ENCODE measurements at places on chromosomes 12 and 14. TPM values are rescaled to one million over a fixed set of nuclear protein-coding genes. Genes with fewer than 3 reads are reported as not detected.

The BCL11B gene
- 1.1 TPM for total RNA-seq

The RND1 gene
- total RNA-seq = 2.2 TPM

The LRRC74A gene
- not detected for total RNA-seq

DNA sequence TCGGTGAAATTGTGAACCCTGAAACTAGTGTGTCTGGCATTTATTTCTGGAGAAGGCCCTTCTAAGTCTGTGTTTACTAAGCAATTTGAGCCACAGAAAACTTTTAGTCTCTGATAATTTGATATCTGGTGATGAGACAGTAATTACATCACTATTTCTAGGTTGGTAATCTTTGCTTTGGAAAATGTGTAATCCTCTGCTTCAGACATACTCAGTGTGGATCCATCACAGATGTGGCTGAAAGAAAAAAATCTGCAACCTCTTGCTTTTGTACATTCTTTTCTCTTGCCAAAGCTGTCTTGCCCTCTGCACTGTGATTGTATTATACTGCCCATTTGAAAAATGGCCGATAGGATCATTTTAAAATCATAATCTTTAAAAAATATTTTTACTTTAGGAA is 78.1 kb downstream of the PELI2 start:
- peak; percentile 44 for DNase-seq

DNA sequence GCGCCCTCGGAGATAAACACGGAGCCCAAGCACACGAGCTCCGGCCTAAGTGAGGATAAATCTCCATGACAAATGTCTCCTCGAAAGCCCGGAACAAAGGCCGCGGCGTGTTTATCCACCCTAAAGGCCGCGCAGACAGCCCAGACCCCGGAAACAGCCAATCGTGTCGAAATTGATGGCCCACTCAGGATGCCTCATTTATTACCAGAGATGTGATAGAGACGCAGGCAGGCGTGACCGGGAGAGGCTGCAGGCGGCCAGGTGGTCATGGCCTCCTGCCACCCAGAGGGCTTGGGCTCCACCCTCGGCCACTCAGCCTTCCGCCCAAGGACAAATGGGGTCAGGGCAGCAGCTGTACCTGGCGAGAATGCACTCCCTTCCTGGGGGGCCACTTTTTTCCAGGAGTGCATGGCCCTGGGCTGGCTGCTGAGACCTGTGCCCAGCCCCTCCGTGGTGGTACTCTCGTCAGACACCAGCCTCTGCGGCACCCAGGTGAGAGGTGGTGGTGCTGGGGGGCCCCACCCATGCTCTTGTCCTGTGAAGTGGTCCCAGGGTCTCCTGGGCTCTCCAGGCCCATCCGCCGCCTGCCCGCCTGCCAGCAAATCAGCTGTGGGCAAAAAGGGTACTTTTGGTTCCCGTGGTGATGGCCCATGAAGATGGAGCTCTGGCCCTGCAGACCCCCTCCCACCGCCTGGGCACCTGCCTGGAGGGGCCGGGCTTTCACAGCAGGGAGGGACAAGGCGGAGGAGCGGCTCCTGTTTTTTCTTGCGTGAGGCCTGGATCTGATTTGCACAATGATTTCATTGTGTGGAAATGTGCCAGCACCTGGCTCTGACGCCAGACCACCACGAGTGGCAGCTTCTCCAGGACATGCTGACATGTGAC is 211.5 kb upstream of the C14orf180 start:
- DNase-seq = no peak

DNA sequence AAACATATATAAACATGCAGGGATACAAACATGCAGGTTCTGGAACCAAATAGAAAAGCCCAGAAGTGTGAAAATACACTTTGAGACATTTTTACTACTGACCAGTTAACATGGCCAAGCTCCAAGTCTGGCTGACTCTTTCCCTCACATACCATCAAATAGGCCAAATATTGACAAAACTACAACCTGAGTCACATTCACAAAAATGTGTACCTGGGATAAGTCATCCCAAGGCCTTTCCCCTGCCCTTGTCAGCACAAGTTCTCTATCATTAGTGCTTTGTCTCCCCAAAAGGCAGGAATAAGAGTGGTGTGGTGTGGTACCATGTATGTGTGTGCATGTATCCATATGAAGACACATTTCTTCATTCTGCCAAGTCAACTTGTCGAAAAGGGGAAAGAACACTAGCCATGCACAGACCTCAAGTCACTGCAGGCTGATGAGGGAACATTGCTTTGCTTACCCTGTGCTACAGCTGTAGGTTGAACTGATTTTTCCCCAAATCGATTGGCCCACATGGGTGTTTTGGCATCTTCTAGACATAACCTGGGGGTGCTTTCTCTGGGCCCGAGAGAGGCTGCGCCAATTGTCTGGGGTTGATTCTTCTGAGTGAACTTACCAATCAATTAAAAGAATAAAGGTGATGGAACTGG is 14.9 kb downstream of the HOXC4 start:
- no peak for DNase-seq

- peak; percentile 17 for DNase-seq
Observed at GRCh38 chr12:109804820-109805761, 28.1 kb downstream of the TRPV4 start.

DNA sequence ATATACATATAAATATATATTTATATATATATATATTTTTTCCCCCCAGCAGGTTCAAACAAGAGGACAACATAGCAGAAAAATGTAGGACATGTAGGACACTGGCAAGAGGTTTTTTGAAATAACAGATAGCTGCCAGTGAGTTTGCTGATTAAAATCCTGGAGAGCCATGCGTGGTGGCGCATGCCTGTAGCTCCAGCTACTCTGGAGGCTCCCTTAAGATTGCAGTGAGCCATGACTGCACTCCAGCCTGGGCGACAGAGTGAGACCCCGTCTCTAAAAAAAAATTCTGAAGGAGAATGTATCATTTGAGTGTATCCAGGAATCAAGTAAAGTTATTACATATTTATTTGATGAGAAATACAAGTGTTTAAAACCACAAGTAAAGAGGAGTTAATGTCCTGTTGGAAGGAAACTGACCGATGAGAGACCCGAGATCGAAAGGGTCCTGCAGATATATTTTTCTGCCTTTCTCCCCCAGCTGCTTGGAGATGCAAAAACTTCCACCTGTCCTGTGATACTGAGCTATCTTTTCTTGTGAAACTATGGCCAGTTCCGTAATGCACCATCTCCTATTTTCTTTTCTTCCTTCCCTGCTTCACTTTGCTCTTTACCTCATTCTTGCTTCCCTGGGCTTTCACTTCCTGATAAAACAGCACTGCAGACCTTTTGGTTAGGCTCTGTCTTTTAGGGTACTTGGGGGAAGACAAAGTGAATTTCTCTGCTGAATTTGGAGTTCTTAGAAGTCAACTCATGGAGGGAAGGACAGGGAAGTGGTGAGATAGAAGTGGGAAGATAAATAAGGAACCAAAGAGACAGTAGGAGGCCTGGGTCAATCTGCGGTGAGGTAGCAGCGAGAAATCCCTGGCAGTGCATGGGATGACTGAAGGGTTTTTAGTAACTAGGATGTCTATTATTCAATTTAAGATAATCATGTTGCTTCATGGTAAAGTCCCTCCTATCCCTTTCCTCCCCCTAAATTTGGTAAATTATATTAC is 41.2 kb upstream of the SLC2A13 start:
- DNase-seq = no peak

GRCh38 chr14:48714366-48714765 is 871.8 kb downstream of the RPS29 start:
- DNase-seq = no peak

GRCh38 chr12:122517877-122518276 is 8.9 kb downstream of the RSRC2 start:
- DNase-seq = peak; percentile 98

DNA sequence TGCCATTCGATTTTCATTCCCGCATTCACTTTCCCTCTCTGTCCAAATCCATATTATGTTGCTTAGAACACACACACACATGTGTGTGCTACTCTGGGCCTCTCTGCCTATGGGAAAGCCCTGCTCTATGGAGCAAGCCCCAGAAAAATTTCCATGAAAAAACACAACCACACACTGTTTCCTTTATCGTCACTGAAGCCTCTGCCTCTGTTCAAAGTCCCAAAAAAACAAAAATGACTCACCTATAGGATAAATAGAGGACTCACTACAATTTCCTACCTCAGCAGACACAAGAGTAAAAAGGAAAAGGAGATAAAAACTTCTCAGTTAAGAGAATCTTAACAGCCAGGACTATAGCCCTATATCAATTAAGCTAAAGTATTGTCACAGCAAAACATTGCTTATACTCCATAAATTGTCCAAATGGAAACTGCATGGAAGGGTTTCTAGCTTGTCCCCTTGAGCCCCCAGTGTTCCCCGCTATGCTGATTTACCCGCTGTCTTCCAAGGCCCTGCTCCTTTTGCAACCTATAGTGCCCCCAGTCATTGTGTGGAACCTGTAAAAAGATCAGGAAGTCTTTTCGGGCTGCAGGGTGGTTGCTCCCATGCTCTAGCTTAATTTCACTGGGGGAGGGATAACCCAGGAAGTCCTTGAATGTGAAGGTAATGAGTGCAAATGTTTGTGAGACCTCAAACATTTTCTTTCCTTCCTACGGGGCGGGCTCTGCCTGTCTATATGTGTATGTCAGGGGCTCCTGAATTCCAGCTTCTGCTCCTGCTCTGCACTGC is 11.1 kb upstream of the PIP4K2C start:
- no peak for DNase-seq

- peak; percentile 71 for DNase-seq
Observed at GRCh38 chr12:104671409-104672095, 214.8 kb downstream of the CHST11 start.

DNA sequence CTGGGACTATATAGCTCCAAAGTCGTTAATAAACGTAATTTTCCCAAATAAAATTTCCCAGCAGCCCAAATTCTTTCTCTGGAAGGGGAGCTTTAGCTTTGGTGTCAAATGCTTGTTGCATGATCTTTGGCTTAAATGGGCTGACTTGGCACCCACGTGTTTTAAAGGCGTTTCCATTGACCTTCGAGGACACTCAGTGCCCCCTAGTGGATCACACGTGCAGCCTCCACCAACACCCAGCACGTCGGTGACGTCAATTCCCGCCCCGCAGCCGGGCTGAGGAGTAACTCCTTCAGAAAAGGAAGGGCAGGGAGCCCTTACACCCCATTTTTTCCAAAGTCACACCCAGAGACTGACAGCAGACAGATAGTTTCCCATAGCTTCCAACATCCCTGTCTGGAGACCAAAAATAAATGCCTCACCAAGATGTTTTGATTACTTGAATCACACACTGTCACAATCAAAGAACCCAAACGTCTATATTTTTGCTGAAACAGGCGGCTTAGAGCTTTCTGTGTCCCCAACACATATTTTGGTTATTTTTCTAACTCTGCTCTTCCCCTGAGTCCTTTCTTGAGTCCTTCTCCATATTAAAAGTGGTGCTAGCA is 707.9 kb downstream of the AACS start:
- DNase-seq = no peak

DNA sequence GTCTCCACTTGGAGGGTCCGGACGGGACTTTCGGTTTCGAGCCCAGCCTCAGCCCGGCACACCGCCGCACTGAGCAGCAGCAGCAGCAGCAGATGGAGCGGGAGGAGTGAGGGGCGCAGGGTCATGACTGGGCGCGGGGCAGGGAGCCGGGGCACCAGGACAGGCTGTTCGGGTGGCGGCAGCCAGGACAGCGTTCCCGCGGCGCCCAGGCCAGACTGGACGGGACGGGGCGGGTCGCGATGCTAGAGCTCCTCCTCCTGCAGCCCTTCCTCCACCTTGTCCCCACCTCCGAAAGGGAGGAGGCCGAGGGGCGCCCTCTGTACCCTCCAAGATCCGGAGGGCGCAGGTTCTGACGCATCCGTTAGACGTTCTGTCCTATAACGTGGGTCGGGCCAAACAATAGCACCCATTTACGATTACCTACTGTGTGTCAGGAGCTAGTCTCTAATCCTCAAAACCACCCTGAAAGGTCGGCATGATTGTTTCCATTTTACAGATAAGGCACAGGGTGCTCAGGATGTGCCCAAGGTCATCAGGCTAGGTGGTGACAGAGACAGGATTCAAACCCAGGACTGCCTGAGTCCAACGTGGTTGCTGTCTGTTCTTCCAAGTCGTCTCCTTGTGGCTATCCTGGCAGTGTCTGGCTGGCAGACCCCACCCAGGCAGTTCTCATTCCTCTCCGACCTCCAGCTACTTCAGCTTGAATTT is at the start of gene FKBP11:
Gene FKBP11, minus strand, starts transcription at position 189 of the 708 bp plus-strand sequence. Its CDS starts 64 bp downstream, at position 125.
- peak; percentile 25 for DNase-seq

GRCh38 chr12:4412465-4412864 is 33.0 kb upstream of the FGF23 start:
- DNase-seq = no peak

DNA sequence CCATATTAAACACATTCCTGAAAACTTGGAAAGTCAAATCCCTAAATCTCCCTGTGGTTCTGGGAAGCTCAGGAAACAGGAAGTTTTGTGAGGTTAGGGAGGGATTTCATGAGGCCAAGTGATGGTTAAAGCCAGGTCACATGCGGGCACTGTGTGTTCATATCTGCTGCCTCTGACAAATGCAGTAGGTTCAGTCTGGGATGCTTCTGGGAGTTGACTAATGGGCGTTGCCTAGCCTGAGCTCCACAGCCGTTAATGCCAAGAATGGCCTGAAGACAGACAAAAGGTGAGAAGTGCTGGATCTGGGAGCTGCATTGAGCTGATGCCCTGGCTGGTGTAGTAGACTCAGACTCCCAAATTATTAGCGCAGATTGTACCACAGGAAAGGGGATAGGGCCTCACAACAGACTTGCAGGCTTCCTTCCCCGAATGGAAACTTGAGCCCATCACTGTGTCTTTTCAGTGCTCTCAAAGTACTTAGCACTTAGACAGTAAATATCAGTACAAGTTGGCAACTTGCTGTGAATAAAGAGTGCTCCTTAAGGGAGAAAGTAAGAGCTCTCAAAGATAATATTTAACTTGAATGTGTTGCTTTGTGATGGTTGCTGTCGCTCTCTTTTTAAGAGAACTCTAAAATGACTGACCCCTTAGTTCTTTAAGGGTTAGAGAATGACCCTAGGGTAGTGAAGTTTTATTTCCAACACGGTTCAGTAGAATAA is 17.3 kb downstream of the GSG1 start:
- no peak for DNase-seq

DNA sequence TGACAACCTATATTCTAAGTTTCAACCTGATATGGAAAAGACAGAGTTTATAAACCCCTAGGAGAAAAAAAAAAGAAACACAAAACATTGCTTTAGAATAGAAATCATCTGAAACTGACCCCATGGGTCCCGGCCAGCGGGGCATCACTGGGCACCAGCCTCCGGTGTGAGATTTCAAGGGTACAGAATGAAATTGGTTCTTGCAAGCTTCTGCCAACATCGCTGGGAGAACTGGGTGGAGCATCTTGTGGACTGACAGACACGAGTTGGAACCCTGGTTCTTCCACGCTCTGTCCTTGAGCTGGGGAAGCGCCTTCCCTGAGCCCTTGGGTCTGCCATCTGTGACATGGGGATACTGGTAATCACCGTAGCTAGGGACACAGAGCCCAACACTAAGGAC is 173.6 kb downstream of the PHETA1 start:
- DNase-seq = no peak

Data from astrocyte (in vitro differentiated cells and primary cell).